Fibroblast of the aortic adventitia (primary cell): ENCODE measurements at places on chromosomes 6 and 20. TPM values are rescaled to one million over a fixed set of nuclear protein-coding genes. Genes with fewer than 3 reads are reported as not detected.

HLA-G gene
- total RNA-seq, result not detected in 2 replicates

KIAA1755 gene
- total RNA-seq, result 4.9 and 10.8 TPM in 2 replicates

TRIM15 gene
- not detected in 2 replicates for total RNA-seq

POLR3F gene
- 4.3 and 13.7 TPM in 2 replicates for total RNA-seq

TRIM39 gene
- 8.5 and 9.7 TPM in 2 replicates for total RNA-seq

SLC13A3 gene
- 3.0 and 4.2 TPM in 2 replicates for total RNA-seq

NEDD9 gene
- 0.33 and 0.36 TPM in 2 replicates for total RNA-seq

PSORS1C1 gene
- total RNA-seq, result 1.2 and 7.0 TPM in 2 replicates
